RPMI7951 (cell line): ENCODE measurements at places on chromosomes 13 and 19. TPM values are rescaled to one million over a fixed set of nuclear protein-coding genes. Genes with fewer than 3 reads are reported as not detected.

DNA sequence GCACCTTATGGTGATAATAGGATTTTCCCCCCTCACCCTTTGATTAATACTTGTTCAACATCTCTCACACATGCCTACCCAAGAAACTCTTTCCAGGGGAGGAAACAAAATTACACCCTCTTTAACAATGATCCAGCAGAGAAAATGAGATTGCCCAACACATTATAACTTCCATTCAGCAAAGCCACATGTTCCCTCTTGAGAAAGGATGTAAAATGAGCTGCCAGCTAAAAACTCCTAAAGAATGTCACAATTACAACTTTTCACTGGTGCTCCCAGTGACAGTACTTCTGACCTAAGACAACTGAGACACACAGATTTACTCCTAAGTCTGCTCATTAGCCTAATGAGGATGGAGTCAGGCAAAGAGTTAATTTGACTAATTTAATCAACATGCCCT is 621.4 kb downstream of the DIAPH3 start:
- no peak for DNase-seq

Gene CGB8
- total RNA-seq = not detected in 2 replicates

GRCh38 chr13:28763887-28764286 is 45.1 kb upstream of the SLC46A3 start:
- no peak for DNase-seq

Gene C1QTNF9B
- not detected in 2 replicates for total RNA-seq

Gene CCDC159
- total RNA-seq = 4.3 and 4.8 TPM in 2 replicates

- peak; percentile 49 for DNase-seq
Observed at GRCh38 chr19:1481893-1482360, 2.9 kb upstream of the C19orf25 start.

Gene LIPE
- 10.1 and 13.2 TPM in 2 replicates for total RNA-seq

- DNase-seq = no peak
Observed at GRCh38 chr13:31733066-31733465, 6.3 kb upstream of the RXFP2 start.

- no peak for DNase-seq
Observed at GRCh38 chr13:97242755-97243497, 20.8 kb downstream of the MBNL2 start.

Gene S1PR4
- not detected in 2 replicates for total RNA-seq

Gene CYP2A13
- not detected in 2 replicates for total RNA-seq

GRCh38 chr13:30256713-30257467 is 50.5 kb downstream of the KATNAL1 start:
- no peak for DNase-seq

- no peak for DNase-seq
Observed at GRCh38 chr13:64305246-64305645, 2889.6 kb upstream of the PCDH20 start.

Gene CAB39L
- 8.3 and 12.6 TPM in 2 replicates for total RNA-seq

- no peak for DNase-seq
Observed at GRCh38 chr13:73481886-73482445, 423.2 kb downstream of the KLF5 start.

Gene ATXN8OS
- total RNA-seq = not detected in 2 replicates

GRCh38 chr13:110554946-110555345 is 6.6 kb downstream of the RAB20 start:
- DNase-seq = no peak

Gene VSTM1
- 0.29 TPM in 1 of 2 replicates, not detected in the other for total RNA-seq

Gene RNF225
- total RNA-seq = not detected in 2 replicates

Gene IFNL4
- total RNA-seq = not detected in 2 replicates

Gene NCCRP1
- 0.10 and 0.12 TPM in 2 replicates for total RNA-seq

Gene FUT2
- not detected in 2 replicates for total RNA-seq

Gene SLC15A1
- total RNA-seq = under 0.01 TPM in 1 of 2 replicates, not detected in the other

- DNase-seq = peak; percentile 4
Observed at GRCh38 chr13:44116562-44117332, 237.0 kb downstream of the LACC1 start.

DNA sequence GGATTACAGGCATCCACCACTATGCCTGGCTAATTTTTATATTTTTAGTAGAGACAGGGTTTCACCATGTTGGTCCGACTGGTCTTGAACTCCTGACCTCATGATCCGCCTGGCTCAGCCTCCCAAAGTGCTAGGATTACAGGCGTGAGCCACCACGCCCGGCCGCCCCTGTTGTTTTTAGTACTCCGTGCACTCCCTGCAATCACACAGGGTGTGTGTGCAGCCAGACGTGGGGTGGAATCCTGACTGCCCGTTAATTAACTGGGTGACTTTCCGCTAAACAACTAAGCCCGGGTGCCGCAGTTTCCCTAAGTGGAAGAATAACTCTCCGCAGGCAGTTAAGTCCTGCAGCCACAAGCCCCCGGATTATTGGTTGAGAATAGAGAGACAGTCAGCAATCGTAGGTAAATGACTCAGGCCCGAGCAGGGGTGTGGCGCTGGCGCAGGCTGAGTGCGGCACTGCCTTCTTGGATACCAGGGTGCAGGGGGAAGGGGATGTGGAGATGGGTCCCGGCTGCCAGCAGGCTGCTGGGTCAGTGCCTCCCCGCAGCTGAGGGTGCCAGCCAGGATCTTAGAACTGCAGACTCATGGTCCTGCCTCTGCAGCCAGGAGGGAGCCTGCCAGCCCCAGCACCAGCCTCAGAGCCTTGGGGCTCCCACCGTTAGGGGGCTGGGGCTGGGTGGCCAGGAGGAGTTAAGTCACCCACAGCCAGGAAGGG is 6.1 kb upstream of the FXYD3 start:
- no peak for DNase-seq

DNA sequence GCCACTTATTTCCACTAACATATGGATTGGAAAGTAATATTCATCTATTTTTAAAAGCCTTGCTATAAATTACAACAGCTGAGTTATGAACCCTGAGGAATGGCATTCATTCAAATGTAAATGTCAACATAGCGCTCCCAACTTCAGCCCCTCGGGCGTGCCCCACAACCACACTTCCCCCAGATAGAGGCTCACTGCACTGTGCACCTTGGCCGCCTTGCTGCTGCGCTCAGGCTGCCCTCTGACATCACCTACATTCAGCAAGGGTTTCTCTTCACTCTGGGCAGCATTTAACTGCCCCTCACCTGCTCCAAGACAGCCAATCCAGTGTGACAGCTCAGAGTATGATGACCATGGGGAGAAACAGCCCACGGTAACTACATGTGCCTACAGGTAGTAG is 35.1 kb downstream of the SIAH3 start:
- no peak for DNase-seq

GRCh38 chr13:29020314-29020713 is 200.2 kb downstream of the MTUS2 start:
- DNase-seq = no peak

Gene TNFRSF19
- 39.2 and 44.5 TPM in 2 replicates for total RNA-seq

- no peak for DNase-seq
Observed at GRCh38 chr13:51668580-51669195, 84.4 kb downstream of the WDFY2 start.

- DNase-seq = peak; percentile 53
Observed at GRCh38 chr19:47891622-47891922, 5.5 kb upstream of the SULT2A1 start.

DNA sequence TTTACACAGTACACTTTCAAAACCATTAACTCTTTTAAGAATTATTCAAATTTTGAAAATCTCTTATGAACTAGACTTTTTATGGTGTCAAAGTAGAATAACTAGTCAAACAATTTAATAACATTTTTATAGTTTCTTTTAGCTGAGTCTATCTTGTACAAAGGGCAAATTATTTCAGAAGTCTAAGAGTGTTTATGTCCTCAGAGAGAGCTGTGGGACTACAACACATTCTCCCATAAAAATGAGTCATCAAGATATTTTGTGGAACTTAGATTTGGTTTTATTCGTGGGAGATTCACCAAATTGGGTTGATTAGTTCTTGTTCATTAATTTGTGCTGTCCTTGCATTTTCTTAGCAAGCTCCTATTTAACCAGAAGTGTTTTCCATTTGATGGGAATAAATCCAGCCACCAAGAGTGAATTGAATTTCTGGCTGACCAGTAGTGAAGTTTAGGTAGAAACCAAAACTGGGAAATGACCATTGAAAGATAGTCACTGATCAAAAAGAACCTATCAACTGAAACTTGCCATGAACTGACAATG is 291.0 kb downstream of the DLEU7 start:
- no peak for DNase-seq

GRCh38 chr13:67696775-67697174 is 466.6 kb upstream of the PCDH9 start:
- no peak for DNase-seq

DNA sequence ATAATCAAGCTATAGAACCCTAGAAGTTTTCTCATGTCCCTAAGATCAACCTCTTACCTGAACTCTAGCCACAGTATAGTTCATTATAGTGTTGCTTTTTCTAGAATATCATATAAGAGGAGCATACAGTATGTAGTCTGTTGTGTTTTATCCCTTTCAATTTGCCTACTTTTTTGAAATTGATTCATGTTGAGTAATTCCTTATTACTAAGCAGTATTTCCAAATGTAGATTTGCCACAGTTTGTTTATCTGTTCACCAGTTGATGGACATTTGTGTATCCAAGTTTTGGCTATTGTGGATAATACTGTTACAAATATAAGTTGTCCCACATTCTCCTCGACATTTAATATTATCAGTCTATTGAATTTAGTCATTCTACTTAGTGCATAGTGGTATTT is 138.0 kb downstream of the LMO7 start:
- DNase-seq = no peak

- peak; percentile 6 for DNase-seq
Observed at GRCh38 chr19:19866611-19867248, 1.0 kb downstream of the ZNF253 start.

GRCh38 chr19:11479898-11480714 is 740 bp downstream of the ELAVL3 start:
- DNase-seq = no peak

Gene KLK15
- total RNA-seq = not detected in 2 replicates

DNA sequence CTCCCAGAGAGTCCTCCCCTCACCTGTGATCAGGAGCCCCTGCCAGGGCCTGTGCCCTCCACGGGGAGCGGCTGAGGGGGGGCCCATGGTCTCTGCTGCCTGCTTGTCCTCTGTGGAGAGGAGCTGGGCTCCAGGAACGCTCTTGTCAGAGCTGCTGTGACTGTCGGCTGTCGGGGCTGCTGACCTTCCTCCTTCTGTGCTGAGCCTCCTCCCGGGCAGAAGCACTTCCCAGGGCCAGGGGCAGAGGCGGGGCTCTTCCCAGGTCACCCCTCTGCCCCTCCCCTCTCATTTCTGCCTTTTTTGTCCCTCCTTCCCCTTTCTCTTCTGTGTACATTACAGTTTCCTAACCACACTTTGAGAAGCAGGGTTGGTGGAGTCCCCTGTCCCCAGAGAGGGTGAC is at the start of gene CEACAM4:
Gene CEACAM4, minus strand, starts transcription at position 198 of the 400 bp plus-strand sequence. Its CDS starts 111 bp downstream, at position 87.
- no peak for DNase-seq

- no peak for DNase-seq
Observed at GRCh38 chr19:45352471-45352870, 11.9 kb downstream of the KLC3 start.

Gene RUVBL2
- 384 and 389 TPM in 2 replicates for total RNA-seq

DNA sequence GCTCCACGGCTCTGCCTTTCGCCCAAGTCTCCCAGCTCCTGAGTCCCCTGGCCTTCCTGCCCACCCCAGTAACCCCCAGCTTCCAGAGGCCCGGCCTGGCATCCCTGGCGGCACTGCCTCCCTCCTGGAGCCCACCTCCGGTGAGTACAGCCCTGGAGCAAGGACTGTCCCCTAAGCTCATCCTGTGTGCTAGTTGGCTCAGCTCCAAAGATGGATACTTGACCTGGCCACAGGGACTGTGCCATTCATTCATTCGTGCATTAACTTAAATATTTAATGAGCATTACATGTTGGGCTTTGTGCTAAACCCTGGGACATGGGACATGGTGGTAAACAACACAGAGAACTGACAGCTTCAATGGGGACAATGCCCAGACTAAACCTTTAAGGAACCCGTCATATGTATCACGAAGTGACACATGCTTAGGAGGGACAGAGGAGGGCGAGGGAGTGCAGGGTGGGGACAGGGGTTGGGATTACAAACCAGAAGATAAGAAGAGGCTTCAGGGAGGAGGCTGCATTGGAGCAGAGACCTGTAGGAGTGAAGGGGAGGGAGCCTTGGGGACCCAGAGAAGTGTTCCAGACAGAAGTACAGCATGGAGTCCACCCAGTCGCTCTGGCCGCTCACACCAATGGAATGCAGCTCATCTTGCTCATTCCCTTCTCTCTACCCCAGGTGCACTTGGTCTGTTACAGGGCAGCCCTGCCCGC is 6.9 kb upstream of the OVOL3 start:
- no peak for DNase-seq

- no peak for DNase-seq
Observed at GRCh38 chr19:49594993-49595818, 4.2 kb downstream of the PRR12 start.

DNA sequence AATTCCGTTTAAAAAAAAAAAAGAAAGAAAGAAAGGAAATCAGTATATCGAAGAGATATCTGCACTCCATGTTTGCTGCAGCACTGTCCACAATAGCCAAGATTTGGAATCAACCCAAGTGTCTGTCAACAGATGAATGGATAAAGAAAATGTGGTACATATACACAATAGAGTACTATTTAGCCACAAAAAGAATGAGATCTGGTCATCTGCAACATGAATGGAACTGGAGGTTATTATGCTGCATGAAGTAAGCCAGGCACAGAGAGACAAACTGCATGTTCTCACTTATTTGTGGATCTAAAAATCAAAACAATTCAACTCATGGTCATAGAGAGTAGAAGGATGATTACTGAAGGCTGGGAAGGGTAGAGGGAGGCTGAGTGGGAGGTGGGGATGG is 16.3 kb downstream of the ZNF565 start:
- DNase-seq = no peak

Gene UBE2L5
- total RNA-seq = not detected in 2 replicates

Gene IZUMO1
- 0.12 TPM in 1 of 2 replicates, not detected in the other for total RNA-seq

- no peak for DNase-seq
Observed at GRCh38 chr19:14054721-14055120, 7.2 kb downstream of the PALM3 start.

GRCh38 chr13:77375560-77376108 is 48.7 kb upstream of the MYCBP2 start:
- DNase-seq = no peak

Gene ZNF564
- total RNA-seq = 2.5 and 3.3 TPM in 2 replicates
